Activated CD4-positive, CD25-positive, alpha-beta regulatory T cell treated with anti-CD3 and anti-CD28 coated beads, Interleukin-2, amount 50 U/mL, for 24 hours (primary cell): ENCODE measurements at places on chromosomes 6 and 20.
A peak's percentile ranks its signal among the peaks of the same experiment; 100 is the strongest.

DNA sequence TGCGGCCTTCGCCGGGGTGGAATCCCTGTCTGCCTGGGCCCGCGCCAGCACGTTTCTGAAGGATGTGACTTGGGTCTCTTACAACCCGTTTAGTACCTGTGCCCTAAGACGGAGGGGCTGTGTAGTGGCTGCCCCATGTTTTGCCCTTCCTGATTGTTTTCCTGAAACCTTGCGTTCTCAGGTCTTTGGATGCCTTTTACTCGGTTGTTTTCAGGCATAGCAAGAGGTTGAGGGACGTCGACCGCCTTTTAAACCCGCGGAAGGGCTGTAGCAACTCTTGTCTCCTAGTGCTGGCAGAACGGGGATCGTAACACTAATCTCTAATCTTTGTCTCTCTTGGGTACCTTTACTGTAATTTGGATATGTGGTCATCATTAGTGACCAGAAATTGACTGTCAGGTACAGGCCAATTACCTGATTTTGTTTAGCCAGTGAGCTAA is 706 bp upstream of the NANP start:
- no peak for ATAC-seq

DNA sequence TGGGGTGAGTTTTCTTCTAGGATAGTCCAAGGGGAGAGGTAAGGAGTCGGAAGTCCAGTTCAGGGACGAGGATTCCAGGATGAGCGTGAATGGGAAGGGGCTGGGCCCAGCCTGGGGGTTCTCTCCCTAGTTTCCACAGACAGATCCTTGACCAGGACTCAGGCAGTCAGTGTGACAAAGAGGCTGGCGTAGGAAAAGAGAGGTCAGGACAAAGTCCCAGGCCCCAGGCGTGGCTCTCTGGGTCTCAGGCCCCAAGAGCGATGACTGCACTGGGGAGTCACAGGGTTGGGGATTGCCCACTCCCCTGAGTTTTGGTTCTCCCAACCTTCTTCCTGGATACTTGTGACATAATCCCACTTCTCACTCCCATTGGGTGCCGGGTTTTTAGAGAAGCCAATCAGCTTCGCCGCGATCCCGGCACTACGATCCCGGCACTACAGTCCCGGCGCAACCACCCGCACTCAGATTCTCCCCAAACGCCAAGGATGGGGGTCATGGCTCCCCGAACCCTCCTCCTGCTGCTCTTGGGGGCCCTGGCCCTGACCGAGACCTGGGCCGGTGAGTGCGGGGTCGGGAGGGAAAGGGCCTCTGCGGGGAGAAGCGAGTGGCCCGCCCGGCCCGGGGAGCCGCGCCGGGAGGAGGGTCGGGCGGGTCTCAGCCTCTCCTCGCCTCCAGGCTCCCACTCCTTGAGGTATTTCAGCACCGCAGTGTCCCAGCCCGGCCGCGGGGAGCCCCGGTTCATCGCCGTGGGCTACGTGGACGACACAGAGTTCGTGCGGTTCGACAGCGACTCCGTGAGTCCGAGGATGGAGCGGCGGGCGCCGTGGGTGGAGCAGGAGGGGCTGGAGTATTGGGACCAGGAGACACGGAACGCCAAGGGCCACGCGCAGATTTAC is 46.2 kb upstream of the TRIM26 start:
- peak; percentile 89 for ATAC-seq

DNA sequence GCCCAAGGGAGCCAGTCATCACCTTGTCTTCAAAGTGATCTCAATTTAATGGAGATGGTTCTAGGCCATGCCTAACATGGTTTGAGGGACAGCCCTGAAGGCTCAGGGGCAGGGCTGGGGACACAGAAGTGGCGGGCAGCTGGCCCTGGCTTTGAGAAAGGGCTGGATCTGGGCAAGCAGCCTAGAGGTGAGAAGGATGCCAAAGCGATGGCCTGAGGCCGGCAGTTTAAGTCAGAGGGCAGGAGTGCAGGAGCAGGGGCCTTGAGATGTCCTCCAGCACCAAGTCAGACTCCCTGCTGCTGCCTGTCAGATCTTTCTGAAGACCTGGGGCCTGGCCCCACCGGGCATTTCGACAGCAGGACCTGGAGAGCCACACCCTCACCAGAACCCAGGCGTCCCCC is 28.4 kb upstream of the APMAP start:
- no peak for ATAC-seq

DNA sequence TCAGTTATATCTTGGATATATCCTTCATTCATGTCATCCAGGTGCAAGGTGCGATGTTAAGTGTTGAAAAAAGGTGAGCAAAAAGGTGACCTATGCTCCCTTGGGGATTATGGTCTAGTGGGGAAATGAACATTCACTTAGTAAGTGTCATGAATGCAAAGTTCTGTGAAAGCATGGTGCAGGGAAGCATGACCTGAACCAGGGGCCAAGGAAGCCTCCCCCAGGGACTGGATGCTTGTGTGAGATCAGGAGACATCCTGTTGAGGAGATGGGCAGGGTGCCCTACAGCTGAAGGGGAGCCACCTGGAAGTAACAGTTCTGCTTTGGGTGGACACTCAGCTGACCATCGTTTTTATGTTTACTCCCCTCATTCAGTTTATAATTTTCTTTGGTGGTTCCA is 179.5 kb downstream of the SYNDIG1 start:
- no peak for ATAC-seq

DNA sequence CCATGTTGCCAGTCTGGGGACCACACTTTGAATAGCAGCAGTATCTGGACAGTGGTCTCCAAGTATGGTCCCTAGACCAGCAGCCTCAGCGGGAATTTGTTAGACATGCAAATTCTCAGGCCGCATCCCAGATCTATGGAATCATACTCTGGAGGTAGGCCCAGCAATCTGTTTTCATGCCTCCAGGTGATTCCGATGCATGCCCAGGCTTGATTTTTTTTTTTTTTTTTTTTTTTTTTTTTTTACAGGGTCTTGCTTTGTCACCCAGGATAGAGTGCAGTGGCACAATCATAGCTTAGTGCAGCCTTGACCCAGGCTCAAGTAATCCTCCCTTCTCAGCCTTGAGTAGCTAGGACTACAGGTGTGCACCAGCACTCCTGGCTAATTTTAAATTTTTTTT is 682 bp upstream of the SLA2 start:
- no peak for ATAC-seq

GRCh38 chr6:168724669-168725570 is 283.9 kb downstream of the SMOC2 start:
- ATAC-seq = no peak

- no peak for ATAC-seq
Measured at GRCh38 chr6:113381232-113381631, 475.9 kb upstream of the MARCKS start.

DNA sequence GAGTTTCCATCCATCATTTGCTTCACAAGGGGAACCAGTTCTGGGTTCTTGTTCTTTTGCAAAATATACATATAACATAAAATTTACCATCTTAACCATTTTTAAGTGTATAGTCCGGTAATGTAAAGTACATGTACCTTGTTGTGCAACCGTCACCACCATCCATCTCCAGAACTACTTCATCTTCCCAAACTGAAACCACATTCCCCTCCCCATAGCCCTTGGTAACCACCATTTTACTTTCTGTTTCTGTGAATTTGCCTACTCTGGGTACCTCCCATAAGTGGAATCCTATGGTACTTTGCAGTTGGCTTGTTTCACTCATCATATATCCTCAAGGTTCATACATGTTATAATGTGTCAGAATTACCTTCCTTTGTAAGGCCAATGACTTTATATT is 70.3 kb upstream of the DSP start:
- ATAC-seq = no peak

GRCh38 chr6:90575267-90575666 is 11.6 kb downstream of the MAP3K7 start:
- ATAC-seq = no peak

DNA sequence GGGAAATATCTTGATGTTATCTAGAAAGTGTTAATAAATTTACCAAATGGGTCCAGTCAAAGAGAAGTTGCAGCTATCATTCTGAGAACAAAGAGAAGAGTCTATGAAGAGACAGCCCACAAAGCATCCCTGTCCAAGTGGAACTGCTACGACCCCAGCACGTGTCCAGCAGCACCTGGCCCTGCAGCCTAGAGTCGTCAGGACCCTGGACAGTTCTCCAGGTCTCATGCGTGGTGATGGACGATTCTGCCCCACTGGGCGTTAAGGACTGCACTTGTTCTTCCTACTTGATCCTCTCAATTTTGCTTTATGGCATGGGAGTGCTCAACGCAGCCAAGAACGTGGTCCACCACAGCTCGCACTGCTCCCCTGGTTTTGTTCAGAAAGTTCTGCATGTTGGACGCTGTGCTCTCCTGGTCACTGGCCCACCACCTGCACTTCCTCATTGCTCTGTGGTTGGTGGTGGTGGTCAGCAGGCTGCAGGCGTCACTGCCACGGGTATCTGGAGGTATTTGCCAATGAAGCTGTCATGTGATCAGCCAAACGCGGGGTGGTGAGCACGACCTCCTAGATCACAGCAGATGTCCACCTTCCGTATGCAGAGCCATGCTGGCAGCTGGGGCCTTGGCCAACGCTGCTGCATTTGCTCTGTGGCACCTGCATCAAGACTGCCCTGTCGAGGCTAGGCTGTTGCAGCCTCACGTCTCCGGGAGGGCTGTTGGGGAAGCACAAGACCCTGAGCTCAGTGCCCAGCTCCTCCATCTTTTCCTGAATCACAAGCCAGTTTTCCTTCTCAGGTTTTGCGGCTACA is 356.4 kb downstream of the CDH4 start:
- ATAC-seq = no peak

GRCh38 chr20:24917056-24917455 is 32.0 kb upstream of the CST7 start:
- no peak for ATAC-seq

DNA sequence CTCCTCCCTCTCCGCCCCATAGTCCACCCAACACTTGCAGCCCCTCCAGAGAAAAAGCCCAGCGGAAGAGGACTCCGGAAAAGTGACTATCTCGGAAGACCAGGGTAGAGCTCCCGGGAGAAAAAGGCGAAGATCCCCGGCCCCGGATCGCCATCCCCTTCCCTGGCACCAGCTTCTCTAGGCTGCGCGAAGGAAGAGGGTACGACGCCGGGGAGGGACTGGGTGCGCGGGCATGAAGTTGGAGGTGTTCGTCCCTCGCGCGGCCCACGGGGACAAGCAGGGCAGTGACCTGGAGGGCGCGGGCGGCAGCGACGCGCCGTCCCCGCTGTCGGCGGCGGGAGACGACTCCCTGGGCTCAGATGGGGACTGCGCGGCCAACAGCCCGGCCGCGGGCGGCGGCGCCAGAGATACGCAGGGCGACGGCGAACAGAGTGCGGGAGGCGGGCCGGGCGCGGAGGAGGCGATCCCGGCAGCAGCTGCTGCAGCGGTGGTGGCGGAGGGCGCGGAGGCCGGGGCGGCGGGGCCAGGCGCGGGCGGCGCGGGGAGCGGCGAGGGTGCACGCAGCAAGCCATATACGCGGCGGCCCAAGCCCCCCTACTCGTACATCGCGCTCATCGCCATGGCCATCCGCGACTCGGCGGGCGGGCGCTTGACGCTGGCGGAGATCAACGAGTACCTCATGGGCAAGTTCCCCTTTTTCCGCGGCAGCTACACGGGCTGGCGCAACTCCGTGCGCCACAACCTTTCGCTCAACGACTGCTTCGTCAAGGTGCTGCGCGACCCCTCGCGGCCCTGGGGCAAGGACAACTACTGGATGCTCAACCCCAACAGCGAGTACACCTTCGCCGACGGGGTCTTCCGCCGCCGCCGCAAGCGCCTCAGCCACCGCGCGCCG is 822 bp downstream of the FOXQ1 start:
- no peak for ATAC-seq

DNA sequence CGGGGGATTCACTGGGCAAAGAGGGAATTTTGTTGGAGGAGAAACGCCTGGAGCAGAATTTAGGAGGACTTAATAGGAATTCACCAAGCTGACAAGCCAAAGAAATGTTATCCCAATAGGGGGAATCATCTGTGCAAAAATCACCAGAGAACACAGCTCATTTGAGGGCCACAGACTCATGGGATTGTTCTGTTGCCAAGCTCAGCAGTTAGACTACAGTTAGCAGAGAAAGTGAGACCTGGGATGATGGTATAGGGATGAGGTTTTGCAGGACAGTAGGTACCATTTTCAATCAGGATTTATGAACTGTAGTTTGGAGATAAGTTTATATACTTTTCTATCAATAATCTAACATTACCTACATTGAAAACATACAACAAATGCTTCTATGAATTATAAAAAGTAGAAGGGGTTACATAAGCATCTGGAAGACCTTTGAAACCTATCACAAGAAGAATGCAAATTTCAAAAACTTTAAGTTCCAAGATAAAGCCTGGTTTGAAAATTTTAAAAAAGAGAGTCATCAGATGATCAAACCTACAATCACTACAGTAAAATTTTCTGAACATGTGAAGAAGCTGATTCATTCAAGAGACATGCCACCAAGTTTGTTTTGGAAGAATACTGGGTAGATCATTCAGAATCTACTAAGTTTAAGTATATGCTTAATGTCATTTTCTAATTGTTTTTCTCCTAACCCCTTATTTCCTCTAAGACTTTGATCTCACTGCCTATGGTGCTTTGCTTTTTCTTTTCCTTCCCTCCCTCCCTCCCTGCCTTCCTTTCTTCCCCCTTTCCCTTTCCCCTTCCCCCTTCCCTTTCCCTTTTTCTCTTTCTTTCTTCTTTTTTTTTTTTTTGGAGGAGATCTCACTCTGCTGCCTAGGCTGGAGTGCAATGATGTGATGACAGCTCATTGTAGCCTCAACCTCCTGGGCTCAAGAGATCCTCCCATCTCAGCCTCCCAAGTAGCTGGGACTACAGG is 81.5 kb downstream of the KIF13A start:
- no peak for ATAC-seq

GRCh38 chr6:150324044-150324443 is 44.8 kb upstream of the IYD start:
- ATAC-seq = no peak

GRCh38 chr6:30890646-30891449 is 6.5 kb downstream of the DDR1 start:
- ATAC-seq = no peak

DNA sequence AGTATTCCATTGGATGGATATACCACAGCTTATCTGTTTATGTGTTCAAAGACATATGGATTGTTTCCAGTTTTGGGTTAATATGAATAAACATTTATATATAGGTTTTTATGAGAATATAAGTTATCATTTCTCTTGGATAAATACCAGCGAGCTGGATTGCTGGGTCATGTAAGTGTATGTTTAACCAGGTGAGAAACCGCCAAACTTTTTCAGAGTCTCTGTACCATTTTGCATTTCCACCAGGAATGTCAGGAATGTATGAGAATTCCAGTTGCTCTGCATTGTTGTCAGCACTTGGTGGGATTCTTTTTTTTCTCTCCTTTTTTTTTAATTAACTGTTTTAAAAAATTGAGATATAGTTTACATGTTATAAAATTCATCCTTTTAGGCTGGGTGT is 52.1 kb downstream of the PHF20 start:
- no peak for ATAC-seq

DNA sequence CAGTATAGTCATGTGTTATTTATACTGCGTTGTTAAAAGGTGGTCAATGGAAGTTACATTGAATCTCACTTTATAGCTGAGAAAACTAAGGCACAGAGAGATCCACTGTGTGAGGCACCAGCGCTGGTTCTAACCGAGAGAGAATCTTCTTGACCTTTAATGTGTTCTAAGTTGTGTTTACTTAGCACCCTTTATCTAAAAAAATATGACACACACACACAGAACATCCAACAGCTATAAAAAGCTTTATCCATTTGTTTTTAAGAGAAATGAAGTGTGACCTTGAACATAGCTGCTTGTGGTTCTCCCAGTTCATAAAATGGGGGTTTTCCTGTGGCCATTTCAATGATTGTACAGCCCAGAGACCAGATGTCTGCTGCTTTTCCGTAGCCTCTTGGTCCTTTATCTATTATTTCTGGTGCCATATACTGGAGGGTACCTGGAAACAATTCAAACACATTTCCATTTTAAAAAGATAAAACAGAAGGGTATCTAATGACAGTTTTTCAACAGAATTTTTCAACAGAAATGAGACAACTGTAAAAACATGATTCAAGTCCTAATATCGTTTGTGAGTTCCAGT is 54.8 kb upstream of the MAP7 start:
- no peak for ATAC-seq
